ENCODE measurements at places on chromosomes 6 and 20.

GRCh38 chr6:105384004-105384403 lies 18.9 kb downstream of the PREP start:
- no peak for DNase-seq

- DNase-seq = no peak
These were observed 21.5 kb downstream of the VNN2 start for GRCh38 chr6:132736239-132736638.

- DNase-seq = no peak
These were observed 206.2 kb downstream of the PTPRK start for GRCh38 chr6:128314190-128314589.

DNA sequence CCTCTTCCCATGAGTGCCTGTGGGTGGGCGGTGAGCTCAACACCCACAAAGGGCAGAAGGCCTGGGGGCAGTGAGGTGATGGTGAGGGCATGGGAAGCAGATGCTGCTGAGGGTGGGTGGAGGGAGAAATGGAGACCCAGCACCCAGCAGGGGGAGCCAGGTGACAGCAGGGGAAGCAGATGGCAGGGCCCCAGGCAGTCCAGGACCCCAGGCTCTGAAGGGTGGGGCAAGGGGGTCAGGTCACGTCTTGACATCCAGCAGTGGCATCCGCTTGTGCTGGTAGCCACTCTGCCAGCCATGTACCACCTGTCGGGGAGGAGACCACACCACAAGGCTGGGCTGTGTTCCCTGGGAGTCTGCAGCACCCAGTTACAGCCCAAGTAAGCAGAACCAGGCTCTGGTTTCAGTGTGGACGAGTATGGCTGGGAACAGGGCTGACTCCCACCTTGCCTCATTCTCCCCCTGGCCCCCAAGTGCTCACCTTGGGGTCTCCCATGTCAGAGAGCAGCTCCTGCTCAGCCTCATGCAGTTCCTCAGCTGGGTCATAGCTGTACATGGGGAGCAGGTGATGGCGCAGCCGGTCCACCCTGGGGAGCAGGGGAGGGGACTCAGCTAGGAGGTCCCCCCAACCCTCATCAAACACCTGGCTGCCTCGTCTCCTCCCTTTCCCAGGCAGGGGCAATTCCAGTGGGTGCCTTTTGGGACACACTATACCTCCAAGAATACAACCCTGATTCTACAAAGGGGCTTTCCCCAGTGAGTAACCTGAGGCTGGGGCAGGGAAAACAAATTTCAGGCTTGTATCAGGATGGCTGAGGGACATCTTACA lies 2.0 kb downstream of the SMIM29 start:
- no peak for DNase-seq

DNA sequence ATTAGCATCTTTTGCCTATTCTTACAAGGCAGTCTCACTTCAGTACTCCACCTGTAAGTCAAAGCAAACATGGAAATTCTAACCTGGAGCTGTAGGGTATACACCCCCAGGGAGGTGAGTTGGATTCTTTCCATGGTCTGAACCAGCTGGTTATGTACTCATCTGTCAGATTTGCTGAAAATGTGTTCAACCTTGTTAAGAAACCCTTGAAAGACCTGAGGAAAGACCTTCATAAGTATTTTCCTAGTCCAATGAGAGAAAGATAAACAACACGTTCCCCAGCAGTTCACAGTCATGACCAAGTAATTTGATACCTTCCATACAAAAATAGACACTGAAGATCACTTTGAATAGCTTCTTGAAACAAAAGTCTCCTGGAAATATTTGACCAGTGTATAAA lies 42.5 kb downstream of the ID4 start:
- DNase-seq = no peak

DNA sequence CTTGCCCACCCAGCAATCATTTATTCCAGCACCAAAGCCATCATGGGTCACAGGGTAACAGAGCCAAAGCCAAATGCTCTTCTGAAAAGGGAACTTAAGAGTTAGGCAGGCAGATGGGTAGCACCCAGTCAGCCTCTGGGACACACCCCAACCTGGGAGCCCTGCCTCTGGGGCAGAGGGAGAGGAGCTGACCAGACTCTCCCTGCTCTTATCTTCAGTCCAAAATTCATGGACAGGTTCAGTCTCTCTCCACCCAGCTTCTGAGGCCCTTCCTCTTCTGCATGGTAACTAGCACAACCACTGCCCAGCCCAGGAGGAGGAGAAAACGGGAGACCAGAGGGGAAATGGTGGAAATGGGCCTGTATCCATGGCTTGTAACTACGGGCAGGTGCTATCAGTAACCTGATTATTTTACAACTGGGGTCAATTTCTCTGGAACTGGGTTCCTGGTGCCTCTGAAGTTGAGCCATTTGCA lies 105.4 kb downstream of the NOL4L start:
- DNase-seq = no peak

DNA sequence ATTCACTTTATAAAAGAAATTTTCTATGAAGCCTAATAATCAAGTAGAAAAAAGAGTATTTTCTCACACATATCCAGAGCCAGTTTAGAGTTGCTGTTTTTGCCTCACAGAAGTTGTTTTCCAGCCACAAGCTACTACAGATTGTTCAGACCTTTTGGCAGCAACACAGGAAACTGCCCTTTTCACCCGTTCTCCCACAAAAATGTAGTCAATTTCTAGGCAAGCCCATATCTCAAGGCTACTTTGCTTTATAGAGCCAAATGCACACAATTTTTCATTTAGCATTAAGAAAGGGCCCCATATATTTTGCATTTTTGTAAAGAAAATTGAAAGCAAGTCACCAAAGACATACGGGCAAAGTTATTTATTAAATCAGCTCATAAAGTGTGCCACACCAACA lies 49.5 kb downstream of the EPB41L2 start:
- no peak for DNase-seq

- DNase-seq = no peak
These were observed 329.8 kb upstream of the EPHA7 start for GRCh38 chr6:93749191-93749590.

DNA sequence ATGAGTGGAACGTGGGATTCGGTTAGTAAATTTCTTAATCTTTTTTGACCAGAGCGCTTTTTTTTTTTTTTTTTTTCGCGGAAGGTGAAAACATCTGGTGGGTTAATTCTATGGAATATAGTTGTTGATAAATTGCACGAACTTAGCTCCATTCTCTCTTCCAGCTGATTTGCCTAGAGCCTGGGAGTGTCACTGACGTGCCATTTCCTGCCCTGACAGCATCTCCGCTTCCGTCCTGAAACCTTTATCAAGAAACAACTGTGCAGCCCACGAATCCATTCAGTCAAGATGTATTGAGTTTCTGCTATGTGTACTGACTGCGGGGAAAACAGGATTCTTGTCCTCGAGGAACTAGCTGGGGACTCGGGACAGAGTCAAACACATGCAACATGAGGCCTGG lies 59.5 kb upstream of the TGM3 start:
- DNase-seq = no peak

DNA sequence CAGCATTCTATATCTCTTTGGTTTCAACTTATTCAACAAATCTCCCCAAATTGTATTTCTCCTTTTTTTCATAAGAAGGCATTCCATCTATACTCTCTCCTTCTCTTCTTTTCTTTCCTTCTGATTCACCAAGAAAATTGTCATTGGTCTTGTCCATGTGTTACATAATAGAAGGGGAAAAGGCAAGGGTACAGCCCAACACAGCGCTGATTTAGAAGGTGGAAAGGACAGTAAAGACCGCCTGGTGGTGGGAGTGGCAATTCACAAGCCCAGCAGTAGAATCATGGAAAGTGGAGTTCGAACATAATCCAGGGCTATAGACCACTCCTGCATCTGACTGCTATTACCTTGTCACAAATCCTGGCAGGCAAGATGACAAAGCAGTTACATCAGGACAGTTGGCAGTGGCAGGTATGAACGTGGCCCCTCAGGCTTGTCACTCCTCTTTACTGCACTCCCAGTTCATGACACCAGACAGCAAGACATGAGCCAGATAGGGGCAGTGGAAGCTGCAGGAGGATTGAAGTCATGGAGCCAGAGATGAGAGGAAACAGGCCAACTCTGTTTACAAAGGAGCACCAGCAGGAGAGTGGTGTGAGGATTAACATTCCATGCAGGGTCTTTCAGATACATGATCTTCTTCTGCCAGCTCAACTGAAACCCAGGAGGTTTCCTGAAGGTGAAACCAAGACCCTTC lies 2.1 kb upstream of the TNFAIP3 start:
- DNase-seq = no peak

DNA sequence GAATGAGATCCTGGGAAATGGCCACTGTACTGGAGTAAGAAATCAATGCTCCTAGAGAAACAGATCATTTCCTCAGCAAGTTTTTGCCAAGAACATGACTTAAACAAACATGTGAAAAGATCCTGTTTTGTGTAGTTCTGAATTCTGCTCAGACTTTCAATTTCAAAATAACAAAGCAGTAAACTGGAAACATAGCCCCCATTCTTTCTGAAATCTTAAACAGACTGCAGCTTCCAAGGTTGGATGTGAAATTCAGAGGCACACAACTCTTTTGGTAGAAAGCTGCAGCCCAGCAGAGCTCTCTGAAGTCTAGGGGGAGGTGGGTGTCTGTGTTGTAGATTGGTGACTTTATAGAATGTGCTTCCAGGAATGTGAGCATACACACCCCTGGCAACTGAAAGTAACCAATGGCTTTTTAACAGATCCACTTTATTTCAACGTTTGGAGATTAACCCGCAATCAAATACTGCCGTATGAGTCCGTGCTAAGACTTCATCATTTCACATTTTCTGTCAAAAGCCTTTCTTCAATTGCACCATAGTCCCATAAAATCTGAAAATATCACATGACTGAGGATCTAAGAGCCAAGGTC lies 86.4 kb downstream of the ATXN1 start:
- DNase-seq = no peak

DNA sequence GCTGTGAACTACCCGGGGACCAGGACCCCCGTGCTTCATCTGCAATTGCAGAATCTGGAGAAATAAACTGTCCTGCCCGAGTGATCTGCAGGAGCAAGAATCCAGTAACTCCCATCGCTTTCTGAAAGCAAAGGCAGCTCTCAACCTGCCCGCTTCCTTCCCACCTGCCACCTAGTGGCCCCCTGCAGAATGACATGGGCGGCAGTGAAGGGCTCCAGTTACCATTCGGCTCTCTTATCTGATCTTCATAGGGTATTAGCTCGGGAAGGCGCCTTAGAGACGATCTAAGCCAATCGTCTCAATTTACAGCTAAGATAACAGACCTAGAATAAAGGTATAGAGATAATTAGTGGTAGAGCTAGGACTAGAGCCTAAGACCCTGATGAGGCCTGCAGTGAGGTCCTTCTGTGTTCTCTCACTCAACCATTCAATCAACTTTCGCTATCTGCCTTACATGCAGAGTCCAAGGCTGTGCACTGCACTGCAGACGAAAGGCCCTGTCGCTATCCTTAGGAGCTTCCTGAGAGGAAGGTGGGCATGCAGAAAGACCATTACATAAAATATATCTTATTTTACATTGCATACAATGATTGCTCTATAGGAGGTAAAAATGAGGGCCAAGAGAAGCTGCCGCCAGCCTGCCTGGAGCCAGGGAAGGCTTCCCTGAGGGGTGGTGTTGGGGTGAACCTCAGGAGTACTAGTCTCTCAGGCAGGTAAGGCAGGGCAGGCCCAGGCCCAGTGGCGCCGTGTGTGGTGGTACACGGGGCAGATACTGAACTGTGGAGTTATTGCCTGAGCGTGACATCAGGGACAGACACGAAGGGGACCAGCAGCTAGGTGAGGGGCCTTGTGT lies 7.1 kb upstream of the PSMG4 start:
- DNase-seq = no peak

GRCh38 chr6:24981386-24981760 lies 45.6 kb upstream of the RIPOR2 start:
- DNase-seq = no peak

DNA sequence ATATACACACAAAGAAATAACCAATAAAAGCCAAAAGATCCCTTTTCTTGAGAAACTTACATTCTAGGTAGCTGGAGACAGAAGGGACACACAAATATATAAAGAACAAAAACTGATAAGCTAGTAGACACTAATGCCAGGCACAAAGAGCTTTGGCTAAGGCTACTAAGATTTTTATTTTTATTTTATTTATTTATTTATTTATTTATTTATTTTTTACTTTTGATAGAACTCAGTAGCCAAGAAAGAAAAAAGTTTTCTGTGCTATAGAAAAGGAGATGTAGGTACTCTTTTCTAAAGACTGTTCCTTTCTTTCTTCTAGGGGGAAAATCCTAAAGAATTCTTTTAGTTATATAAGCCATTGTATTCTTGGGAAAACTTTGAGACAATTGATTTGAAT lies 34.1 kb downstream of the THEMIS start:
- no peak for DNase-seq

DNA sequence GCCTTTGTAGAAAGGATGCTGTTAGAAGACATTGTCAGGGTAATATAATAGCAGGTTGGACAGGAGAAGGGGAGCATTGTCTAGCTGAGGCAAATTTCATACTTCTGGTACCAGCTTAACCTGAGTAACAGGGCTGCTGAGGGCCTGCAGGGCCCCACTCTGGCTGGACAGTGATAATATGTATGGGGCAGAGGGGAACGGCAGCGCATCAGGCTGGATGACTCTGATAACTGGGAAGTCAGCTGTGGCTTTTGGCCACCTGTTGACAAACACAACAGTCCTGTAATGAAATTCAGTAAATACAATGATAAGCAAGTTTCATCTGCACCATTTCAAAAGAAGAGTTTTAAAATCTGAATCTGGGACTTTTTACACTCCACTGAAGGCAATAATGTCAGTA lies 259.9 kb upstream of the CNR1 start:
- DNase-seq = no peak

DNA sequence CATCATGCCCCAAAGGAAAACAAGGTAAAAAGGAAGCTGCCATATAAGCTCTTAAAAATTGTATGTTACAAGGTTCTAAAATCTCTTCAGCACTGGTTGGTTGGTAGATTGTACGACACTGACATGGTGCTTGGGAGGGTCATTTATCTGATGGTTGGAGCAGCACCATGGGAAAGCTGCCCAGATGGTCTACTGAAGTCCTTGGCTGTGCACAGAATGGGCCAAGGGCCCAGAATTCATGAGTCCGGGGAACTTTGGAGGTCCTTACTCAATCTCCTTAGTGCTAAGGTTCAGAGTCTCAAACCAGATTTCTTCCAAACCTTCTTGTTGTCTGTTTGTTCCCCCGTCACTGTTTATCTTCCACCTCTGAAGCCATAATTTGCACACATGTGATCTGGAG lies 314.4 kb downstream of the ESR1 start:
- DNase-seq = no peak
